ENCODE measurements at places on chromosomes 2 and 18.
A peak's percentile ranks its signal among the peaks of the same experiment; 100 is the strongest.

- no peak for DNase-seq
Observed at GRCh38 chr2:45285311-45285710, 276.1 kb upstream of the SIX2 start.

DNA sequence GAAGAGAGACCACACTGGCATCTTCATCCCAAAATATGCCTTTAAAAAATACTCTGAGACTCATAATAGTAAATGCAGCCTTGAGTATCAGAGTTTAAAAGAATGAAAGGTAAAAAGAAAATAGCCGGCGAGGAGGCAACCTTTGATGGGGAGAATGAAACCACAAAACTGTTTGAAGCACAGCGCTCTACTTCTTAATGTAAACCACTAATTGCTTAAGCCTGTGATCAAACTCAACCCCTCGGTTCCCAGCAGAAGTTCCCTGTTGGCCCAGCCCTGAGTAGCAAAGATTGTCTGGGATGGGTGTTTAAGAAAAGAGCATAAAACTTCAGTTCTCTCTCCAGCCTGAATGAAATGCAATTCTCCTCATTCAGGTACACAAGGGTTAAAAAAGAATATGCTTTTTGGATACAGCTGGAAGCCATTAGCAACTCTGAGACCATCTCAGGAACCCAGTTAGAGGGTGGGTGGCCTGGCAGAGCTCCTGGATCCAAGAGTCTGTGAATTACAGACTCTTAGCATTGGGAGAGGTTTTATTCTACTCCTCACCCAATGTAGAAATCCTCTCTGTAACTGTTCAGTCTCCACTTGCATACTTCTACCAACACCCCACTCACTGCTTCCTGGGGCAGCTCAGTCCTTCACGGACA lies 44.8 kb downstream of the VIT start:
- no peak for DNase-seq

DNA sequence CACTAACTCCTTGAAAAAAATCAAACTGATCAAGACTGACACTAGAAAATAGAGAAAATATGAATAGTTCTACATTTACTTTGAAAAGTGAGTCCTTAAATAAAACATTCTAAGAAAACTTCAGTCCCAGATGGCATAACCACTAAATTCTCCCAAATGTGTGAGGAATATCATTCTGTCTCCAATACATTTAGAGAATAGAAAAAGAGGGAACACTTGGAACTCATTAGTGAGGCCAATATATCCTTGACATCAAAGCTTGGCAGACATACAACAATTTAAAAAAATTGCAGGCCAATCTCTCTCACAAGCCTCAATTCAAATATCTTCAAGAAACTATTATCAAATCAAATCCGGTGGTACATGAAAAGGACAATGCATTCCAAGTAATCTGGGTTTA lies 79.3 kb upstream of the TMEM247 start:
- DNase-seq, result no peak

- DNase-seq, result no peak
Observed at GRCh38 chr18:75467281-75467795, 39.8 kb upstream of the SMIM21 start.

- DNase-seq, result no peak
Observed at GRCh38 chr2:8125741-8126711, 555.8 kb upstream of the ID2 start.

DNA sequence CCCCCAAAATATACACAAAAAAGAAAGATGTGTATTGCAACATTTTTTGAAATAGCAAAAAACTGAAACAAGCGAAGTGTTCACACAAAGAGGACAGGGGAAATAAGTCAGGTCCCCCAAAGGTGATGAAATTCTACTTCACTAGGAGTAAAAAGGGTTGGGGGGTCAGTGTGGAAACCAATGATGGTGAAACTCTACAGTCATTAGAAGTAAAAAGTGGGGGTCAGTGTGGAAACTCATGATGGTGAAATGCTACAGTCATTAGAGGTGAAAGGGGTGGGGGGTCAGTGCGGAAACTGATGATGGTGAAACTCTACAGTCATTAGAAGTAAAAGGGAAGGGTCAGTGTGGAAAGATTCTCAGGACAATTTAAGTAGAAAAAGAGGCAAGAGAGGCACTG lies 298.2 kb downstream of the EIPR1 start:
- DNase-seq, result no peak

- peak; percentile 51 for DNase-seq
Observed at GRCh38 chr2:106582148-106583143, 95.3 kb downstream of the CD8B2 start.

DNA sequence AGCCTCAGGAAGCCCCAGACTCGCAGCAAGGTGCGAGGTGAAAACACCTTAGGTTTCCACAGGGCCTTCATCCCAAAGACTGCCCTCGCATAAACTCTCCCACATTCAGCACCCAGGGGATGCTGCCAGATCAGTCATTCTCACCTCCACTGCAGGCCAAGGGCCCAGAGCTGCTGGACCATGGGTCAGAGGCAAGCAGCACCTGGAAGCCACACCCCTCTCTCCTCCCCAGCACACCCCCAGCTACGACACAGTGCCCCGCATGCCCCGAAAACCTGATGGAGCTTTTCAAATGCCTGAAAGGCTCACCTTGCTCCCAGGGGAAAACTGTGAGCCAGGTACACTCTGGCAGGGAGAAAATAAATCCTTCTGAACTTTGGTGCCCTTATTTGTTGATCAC lies 31.9 kb upstream of the LDLRAD4 start:
- DNase-seq, result no peak

GRCh38 chr2:12998685-12999084 lies 281.9 kb downstream of the TRIB2 start:
- DNase-seq, result no peak

DNA sequence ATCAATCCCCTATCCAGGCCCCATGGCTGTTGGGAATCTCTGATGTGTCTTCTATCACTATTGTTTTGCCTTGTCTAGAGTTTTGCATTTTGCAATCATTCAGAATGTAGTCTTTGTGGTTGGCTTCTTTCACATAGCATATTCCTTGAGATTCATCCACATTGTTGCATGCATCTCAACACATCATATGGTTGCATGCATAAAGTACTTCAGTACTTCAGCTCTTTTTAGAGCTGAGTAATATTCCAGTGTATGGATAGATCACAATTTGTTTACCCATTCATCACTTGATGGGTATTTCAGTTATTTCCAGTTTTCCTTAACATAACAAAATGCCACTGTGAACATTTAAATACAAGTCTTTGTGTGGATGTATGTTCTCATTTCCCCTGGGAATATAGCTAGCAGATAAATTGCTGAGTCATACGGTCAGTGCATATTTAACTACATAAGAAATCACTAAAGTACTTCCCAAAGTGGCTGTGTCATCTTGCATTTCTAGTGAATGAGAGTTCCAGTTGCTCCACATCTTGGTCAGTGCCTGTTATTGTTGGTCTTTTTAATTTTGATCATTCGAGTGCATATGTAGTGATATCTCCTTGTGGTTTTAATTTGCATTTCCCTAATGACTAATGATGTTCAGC lies 138.8 kb downstream of the BCL11A start:
- DNase-seq, result no peak

DNA sequence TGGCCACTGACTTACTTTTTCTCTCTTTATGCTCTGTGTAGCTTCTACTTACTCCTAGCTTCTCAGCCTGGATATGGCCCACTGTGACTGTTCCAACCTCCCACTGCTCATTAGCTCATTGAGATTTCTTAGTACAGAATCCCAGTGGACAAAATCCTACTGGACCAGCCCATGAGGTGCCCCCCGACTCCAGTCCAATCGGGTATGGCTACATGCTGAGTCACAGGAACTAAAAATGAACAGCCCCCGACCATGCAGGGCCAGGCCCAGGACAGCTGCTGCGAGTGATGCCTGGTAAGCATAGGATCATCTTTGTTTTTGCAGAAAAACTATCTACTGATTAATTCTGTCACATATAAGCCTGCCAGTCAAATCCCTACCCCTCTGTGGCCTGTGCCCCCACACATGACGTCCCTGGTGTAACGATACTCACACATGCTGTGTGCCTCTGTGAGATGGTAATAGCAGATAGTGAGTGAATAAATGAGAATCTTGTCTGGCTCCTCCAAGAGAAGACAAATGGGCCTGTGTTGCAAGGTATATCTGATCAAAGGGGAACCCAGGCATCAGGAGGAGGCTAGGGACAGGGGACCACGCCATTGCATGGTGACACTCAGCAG lies 85.9 kb upstream of the KLF7 start:
- no peak for DNase-seq

DNA sequence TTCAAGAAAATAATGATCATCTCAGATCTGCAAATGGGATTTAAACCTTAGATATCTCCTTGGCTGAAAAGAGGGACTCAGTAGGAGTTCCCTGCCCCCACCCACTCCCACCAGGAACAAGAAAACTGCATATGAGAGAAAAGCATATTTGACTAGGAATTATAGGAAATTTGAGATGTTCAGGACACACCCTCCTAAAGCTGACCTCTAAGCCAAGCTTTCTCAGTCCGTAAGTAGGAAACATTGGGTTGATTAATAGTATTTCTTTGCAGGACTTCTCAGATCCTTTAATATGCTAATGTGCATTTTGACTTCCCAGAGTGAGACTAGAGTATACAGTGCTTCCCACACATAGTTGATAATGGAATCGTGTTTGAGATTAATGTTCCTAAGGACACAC lies 47.8 kb upstream of the DAPL1 start:
- no peak for DNase-seq

GRCh38 chr2:124395961-124396360 lies 370.9 kb downstream of the CNTNAP5 start:
- no peak for DNase-seq

All from activated naive CD4-positive, alpha-beta T cell (primary cell).